Spleen (tissue), 13 donors: ENCODE measurements at places on chromosomes 3 and 15. TPM values are rescaled to one million over a fixed set of nuclear protein-coding genes. Genes with fewer than 3 reads are reported as not detected.

- H3K36me3 ChIP-seq, result no peaks in the 10 kb centered on the region
- no peak for DNase-seq
- H3K27me3 ChIP-seq, result no peaks in the 10 kb centered on the region
- no peaks in the 10 kb centered on the region for H3K4me1 ChIP-seq
- no peak overlapping the region for H3K27ac ChIP-seq
- H3K4me3 ChIP-seq, result no peak overlapping the region
Measured at GRCh38 chr3:65716071-65716751, 322.5 kb downstream of the MAGI1 start.

GRCh38 chr3:144593881-144594280 is 622.3 kb downstream of the DIPK2A start:
- no peaks in the 10 kb centered on the region for H3K4me1 ChIP-seq
- no peak overlapping the region for H3K4me3 ChIP-seq
- no peak overlapping the region for H3K27ac ChIP-seq
- DNase-seq, result no peak
- H3K27me3 ChIP-seq, result no peaks in the 10 kb centered on the region
- H3K36me3 ChIP-seq, result no peaks in the 10 kb centered on the region

- H3K27me3 ChIP-seq, result no peaks in the 10 kb centered on the region
- H3K36me3 ChIP-seq, result no peaks in the 10 kb centered on the region
- DNase-seq, result no peak
Measured at GRCh38 chr3:101988596-101988995, 139.3 kb downstream of the NFKBIZ start.

DNA sequence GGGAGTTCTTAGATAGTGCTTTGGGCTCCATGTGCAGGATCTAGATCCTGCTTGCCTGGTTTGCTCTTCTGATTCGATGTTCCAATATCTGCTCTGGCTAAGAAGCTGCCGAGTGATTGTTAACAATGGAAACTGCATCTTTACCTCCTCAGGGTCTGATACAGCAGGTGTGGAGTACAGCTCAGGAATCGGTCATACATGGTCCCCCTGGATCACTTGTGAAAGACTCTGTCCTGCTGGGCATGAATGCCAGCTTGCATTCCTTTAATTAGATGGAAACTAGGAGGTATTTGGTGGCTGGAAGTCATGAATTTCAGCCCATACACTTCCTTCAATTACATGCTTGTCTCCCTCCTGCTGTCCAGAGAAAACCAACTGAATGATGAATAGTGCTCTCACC is 95.3 kb downstream of the CHRNA7 start:
- no peaks in the 10 kb centered on the region for H3K36me3 ChIP-seq
- no peak overlapping the region for H3K4me3 ChIP-seq
- H3K27me3 ChIP-seq, result no peaks in the 10 kb centered on the region
- no peak for DNase-seq
- no peak overlapping the region for H3K27ac ChIP-seq

DNA sequence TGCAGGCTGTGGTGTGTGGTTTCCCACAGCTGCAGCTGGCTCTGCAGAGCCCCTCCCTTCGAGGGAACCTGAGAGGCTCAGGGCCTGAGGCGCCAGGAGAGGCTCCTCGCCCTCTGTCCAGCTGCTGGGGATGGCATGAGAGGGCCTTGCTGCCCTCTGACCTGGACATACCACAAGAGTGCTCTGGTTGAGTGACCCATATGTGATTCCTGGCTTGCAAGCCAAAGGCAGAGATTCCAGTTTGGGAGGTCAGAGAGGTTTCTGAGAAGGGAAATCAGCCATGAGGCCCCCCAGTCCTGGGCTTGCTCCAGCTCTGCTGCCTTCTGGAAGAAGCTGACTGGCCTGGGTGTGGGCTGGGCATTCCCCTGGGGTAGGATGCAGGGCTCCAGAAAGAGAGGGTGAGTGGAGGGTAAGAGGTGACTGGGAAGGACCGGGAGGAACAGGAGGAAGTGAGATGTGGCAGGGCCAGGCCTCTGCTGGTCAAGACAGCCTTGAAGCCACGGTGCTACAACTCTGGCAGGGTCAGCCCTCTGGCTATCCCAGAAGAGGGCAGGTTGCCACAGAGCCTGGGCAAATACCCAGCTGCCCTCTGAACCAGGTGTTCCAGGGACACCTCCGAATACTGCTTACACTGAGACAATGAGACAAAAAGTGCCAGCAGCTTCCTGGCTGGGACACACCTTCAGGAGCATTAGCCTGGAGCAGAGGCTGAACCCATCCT is 16.0 kb upstream of the SRP14 start:
- peaks cover 43% of the 10 kb centered on the region for H3K4me1 ChIP-seq
- H3K4me3 ChIP-seq, result no peak overlapping the region
- H3K36me3 ChIP-seq, result no peaks in the 10 kb centered on the region
- H3K27ac ChIP-seq, result peak overlapping the region; percentile 22
- H3K27me3 ChIP-seq, result no peaks in the 10 kb centered on the region

- DNase-seq, result peak; percentile 92
- H3K4me1 ChIP-seq, result peaks cover 68% of the 10 kb centered on the region
- peak overlapping the region; percentile 87 for H3K27ac ChIP-seq
- H3K4me3 ChIP-seq, result no peak overlapping the region
- no peaks in the 10 kb centered on the region for H3K36me3 ChIP-seq
Measured at GRCh38 chr3:71444028-71444860, 139.3 kb downstream of the FOXP1 start.

GRCh38 chr15:68258692-68259091 is 18.9 kb upstream of the FEM1B start:
- no peak overlapping the region for H3K27ac ChIP-seq
- no peak for DNase-seq
- no peaks in the 10 kb centered on the region for H3K36me3 ChIP-seq
- H3K4me3 ChIP-seq, result no peak overlapping the region

The SH2D7 gene
- not detected for total RNA-seq

GRCh38 chr3:184311633-184312032 is 2.8 kb upstream of the EIF4G1 start:
- peaks cover 23% of the 10 kb centered on the region for H3K4me1 ChIP-seq
- no peak overlapping the region for H3K27ac ChIP-seq
- H3K4me3 ChIP-seq, result no peak overlapping the region
- H3K36me3 ChIP-seq, result peaks cover 27% of the 10 kb centered on the region
- H3K27me3 ChIP-seq, result no peaks in the 10 kb centered on the region

DNA sequence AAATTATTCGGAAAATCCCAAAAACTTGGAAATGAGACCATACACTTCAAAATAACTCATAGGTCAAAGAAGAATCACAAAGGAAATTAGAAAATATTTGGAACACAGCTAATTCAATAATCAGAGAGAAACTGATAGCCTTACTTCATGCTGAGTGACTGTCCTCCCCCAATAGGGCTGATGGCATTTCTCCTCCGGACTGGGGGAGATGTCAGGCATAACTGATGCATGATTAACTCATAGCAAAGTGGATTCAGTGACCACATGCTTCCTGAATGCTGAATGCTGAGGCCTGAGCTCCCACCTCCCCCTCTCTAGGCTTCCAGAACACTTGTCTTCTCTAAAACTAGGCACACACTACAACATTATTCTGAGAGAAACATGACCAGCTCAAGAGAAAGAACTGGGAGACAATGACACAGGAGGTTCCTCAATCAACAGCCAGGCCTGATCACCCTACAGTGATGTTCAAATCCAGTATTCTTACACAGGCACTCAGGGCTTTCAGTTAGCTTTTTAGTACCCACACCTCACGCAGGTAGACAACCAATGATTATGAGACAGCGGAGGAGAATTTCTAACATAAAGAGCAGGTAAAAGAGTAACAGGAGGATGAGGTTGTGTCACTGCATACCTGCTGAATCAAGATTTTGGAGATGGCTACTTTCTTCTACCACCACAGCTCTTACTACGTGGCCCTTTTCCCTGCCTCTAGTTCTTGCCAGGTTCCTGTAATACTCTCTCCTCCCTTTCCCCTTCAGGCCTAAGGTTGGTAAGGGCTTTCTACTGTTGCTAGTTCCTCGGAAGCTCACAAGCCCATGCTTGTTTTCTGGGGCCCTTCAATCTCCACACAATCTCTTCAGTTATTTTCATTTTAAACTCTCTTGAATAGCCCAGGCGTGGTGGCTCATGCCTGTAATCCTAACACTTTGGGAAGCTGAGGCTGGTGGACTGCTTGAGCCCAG is 96.1 kb downstream of the FMN1 start:
- H3K4me3 ChIP-seq, result no peak overlapping the region
- DNase-seq, result no peak
- no peaks in the 10 kb centered on the region for H3K4me1 ChIP-seq
- H3K36me3 ChIP-seq, result no peaks in the 10 kb centered on the region

The FOXB1 gene
- total RNA-seq, result not detected

The AGBL1 gene
- not detected for total RNA-seq

- H3K4me3 ChIP-seq, result no peak overlapping the region
- H3K36me3 ChIP-seq, result no peaks in the 10 kb centered on the region
- H3K27me3 ChIP-seq, result no peaks in the 10 kb centered on the region
- H3K4me1 ChIP-seq, result peaks cover 27% of the 10 kb centered on the region
- no peak for DNase-seq
Measured at GRCh38 chr3:151891721-151892120, 18.3 kb downstream of the SUCNR1 start.

The POMGNT2 gene
- 8.0 TPM for total RNA-seq

GRCh38 chr15:47991357-47991756 is 129.4 kb upstream of the SLC24A5 start:
- H3K4me1 ChIP-seq, result no peaks in the 10 kb centered on the region
- no peaks in the 10 kb centered on the region for H3K27me3 ChIP-seq
- no peak overlapping the region for H3K4me3 ChIP-seq
- no peak for DNase-seq

DNA sequence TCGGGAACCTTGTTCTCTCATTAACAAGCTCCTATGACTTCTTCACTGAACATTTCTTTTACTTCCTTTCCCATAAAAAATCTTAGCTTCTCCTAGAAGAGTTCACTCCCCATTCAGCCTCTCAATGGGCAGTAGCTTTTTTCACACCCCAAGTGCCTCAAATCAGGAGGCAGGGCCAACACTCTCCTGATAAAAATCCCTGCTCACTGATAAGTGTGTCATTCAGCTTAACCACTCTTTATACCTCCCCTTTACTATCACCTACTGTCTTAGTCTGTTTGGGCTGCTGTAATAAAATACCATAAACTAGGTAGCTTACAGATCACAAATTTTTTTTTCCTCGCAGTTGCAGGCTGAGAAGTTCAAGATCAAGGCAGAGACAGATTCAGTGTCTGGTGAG is 400.4 kb downstream of the WDR72 start:
- no peak for DNase-seq
- no peak overlapping the region for H3K27ac ChIP-seq
- no peak overlapping the region for H3K4me3 ChIP-seq
- H3K27me3 ChIP-seq, result no peaks in the 10 kb centered on the region
- H3K36me3 ChIP-seq, result no peaks in the 10 kb centered on the region

DNA sequence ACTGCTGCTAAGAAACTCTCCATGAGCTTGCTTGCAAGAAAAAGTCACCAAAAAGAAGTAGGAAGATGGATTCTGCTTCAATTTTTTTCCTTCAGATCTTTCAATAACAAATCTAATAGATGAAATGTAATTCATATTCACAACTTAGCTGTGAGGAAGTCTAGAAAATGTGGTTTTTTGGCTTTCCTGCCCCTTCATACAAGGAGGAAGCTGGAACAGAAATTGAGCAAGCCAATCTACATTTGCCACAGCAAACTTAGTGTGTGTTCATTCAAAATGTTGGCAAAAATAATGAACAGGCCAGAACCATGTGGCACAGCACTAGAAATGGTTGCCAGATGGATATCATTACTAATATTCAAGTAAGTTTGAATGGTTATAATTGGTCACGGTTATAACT is 93.2 kb upstream of the NEDD4 start:
- no peaks in the 10 kb centered on the region for H3K4me1 ChIP-seq
- no peaks in the 10 kb centered on the region for H3K36me3 ChIP-seq
- DNase-seq, result no peak
- H3K4me3 ChIP-seq, result no peak overlapping the region

DNA sequence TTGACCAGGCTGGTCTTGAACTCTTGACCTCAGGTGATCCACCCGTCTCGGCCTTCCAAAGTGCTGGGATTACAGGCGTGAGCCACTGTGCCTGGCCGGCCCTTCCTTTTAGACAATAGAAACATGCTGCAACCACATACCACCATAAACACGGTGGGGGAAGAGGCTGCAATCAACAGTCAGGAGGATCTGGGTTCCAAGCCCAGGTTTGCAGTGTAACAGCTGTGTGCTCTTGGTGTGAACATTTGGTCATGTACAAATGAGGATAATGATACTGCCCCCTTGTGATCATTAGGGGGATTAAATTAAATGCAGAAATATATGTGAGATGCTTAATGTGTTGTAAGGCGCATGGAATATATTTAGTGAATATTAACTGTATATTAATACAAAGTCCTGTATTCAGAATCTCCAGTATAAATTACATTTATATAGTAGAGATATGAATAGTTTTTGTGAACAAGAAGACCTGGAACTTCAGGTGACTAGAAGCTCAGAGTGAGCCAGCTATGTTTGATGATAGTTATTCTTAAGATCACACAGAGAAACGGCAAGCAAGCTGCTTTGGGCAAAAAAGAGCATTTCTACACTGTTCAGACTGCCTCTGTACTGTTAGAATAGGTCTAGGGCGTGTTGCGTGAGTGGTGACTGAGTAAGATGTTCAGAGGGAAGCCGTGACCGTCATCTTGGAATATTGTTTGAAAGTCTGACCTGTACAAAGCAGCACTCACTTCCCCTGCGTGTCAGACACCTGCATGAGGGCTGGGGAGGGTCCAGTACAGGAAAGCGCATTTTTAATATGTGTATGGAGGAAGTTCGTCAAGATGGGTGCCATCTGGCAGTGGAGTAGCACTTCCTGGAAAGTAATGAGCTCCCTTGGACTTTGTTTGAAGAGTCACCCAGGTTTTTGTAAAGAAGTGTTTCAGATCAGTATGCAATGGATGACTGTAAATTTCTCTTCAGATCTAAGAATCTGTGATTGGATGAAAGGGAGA is 125.8 kb downstream of the PGPEP1L start:
- H3K4me3 ChIP-seq, result no peak overlapping the region
- no peaks in the 10 kb centered on the region for H3K27me3 ChIP-seq
- H3K27ac ChIP-seq, result no peak overlapping the region
- H3K4me1 ChIP-seq, result peaks cover 8% of the 10 kb centered on the region

DNA sequence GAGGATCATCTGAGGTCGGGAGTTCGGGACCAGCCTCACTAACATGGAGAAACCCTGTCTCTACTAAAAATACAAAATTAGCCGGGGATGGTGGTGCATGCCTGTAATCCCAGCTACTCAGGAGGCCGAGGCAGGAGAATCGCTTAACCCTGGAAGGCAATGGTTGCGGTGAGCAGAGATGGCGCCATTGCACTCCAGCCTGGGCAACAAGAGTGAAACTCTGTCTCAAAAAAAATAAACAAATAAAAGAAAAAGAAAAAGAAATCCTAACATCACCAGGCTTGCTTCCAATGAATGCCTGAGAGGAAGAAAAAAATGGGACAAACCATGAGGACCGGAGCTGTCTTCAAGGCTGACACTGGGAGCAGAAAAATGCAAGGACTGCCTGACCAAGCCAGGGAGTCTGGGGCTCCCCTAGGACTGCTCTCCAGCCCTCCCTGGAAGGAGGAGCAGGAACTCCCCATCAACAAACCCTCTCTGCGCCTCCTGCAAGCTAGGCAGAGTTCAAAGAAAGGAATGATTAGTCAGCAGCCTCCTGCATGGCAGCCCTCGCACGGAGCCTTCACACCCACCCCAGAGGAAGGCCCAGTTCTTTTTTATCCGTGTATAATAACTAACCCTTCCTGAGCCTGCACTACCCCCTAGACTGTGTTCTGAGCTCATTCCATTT is 55.4 kb downstream of the NUP210 start:
- DNase-seq, result no peak
- no peaks in the 10 kb centered on the region for H3K27me3 ChIP-seq
- H3K36me3 ChIP-seq, result no peaks in the 10 kb centered on the region
- no peak overlapping the region for H3K4me3 ChIP-seq
- no peak overlapping the region for H3K27ac ChIP-seq

GRCh38 chr3:41629986-41630385 is 331.9 kb downstream of the ULK4 start:
- no peaks in the 10 kb centered on the region for H3K36me3 ChIP-seq
- H3K27ac ChIP-seq, result no peak overlapping the region
- H3K4me1 ChIP-seq, result no peaks in the 10 kb centered on the region

The ZPLD1 gene
- total RNA-seq, result not detected
